ENCODE measurements at places on chromosomes 1 and 21.

DNA sequence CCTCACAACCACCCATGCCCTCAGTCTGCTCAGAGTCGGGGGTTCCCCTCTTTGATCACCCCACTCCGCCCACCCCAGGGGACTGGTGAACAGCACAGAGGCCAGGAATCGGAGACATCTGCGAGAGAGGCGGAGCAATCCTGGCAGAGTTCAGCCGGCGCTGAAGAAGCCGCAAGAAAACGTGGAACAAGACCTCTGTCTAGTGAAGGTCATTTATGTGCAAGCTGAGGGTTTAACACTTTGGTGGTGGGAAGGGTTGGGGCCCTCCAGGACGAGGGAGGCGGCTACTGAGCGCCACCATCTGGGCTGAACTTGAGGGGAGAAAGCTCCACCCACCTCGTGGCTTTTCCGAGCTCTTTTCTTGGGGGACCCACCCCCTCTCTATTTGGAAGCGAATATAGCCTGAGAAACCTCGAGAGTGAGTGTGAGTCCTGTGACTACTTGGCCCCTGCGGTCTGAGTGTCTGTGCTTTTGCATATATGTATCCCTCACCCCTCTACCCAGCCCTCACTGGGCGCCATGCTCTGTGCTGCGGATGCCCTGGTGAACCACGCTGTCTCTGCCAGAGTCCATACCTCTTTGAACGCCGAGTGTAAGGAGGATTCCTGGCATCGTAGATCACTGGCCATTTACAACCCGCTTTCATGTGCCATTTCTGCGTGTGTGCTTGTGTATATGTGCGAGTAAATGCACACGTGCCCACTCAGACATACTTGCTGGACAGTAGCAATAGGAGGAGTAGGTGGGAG, 1.2 kb upstream of the EPHA10 start:
- peak; percentile 42 for DNase-seq

- no peak for DNase-seq
Observed at GRCh38 chr1:200954434-200954833, 59.7 kb downstream of the INAVA start.

DNA sequence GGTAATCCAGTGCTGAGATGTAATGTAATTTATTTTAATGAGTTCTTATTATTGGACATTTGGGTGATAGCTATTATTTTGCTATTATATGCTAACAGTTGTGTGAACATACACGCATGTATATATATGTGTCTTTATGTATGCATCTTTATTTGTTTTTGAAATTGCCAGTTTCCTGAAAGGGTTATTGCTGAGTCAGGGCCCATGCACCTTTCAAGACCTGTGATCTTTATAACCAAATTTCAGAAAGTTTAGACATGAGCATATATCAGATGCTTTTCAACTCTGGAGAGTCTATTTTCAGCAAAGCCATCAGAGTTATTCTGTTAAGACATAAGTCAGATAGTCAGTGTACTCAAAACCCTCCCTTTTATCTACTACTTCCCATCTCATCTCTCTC, 265.6 kb upstream of the GREM2 start:
- DNase-seq, result no peak

- DNase-seq, result no peak
Observed at GRCh38 chr1:155648207-155649147, 38.5 kb downstream of the MSTO1 start.

DNA sequence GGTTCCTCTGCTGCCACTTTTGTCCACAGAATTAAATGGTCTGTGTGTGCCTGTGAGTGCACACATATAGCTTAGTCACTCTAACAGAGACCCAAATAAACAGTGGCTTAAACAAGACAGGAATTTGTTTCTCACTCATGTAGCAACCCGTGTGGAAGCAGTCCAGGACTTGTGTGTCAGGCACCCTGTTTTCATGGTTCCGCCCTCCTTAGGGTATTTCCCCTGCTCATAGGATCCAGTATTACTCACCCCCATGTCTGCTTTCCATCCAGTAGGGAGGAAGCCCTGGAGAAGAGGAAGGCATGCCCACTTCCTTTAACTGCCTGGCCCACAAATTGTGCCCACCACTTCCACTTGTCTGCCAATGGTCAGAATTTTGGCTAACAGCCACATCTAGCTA, 41.3 kb upstream of the TACSTD2 start:
- no peak for DNase-seq

GRCh38 chr1:184035719-184036516, 1.6 kb downstream of the COLGALT2 start:
- DNase-seq, result no peak

- DNase-seq, result no peak
Observed at GRCh38 chr1:16138772-16139221, 17.1 kb downstream of the EPHA2 start.

DNA sequence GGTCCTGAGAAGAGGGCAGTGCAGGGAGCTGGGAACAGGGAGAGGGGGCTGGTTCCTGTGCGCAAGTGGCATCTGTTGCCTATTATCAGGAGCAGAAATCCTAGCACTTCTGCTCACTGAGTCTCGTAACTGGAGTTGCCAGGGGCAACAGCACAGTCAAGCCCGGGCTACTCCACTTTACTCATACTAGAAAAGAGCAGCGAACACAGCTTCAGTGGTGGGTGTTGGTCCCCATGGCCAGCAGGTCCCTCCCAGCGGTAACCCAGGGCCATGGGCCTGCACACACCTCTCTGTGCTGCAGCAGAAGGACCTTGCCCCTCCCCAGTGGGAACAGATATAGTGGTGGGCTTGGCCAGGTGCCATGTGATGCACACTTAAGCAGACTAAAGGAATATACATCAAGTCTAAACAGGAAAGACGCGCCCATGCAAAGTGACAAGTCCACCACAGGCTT, 8.5 kb downstream of the PYCR2 start:
- DNase-seq, result no peak

GRCh38 chr1:40423264-40423642, 27.0 kb upstream of the ZFP69B start:
- DNase-seq, result no peak

- DNase-seq, result no peak
Observed at GRCh38 chr1:109886827-109887226, 23.8 kb upstream of the CSF1 start.

GRCh38 chr1:38243106-38243505, 196.5 kb upstream of the POU3F1 start:
- DNase-seq, result no peak

DNA sequence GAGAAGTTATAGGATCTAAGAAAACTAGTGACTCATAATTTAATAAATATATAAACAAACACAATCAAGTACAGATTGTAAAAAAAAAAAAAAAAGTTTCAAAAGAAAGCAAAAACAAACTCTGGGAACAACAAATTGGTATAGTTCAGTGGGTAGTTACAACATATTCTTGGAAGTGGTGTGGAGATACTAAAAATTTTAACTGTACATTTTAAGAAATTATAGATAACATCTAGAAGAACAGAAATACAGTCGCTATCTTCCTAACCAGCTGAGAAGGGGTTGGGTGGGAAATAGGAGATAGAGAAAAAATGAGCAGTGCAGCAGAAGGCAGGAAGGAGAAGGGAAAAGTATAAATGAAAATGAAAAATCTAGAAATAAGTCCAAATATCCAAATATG, 70.5 kb downstream of the LRRC8C start:
- no peak for DNase-seq

GRCh38 chr1:147341246-147341645, 98.8 kb downstream of the CHD1L start:
- no peak for DNase-seq

DNA sequence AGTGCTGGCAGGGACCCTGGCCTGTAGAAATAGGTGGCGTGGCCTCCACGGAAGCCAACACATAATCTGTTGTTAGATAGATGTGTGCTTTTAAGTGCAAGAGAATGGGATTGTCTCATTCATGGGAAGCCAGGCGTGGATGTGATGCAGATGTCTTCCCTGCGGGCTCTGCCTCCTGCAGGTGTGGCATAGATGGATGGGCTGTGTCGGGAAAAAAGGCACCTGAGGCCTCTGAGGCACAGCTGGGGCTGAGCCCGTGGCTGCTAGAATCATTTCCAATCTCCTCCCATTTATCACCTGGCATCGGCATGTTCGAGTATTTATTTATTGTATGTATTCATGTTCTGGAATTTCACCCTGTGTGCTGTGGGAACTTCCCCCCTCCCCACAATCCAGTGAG, 353.4 kb upstream of the AJAP1 start:
- DNase-seq, result no peak

DNA sequence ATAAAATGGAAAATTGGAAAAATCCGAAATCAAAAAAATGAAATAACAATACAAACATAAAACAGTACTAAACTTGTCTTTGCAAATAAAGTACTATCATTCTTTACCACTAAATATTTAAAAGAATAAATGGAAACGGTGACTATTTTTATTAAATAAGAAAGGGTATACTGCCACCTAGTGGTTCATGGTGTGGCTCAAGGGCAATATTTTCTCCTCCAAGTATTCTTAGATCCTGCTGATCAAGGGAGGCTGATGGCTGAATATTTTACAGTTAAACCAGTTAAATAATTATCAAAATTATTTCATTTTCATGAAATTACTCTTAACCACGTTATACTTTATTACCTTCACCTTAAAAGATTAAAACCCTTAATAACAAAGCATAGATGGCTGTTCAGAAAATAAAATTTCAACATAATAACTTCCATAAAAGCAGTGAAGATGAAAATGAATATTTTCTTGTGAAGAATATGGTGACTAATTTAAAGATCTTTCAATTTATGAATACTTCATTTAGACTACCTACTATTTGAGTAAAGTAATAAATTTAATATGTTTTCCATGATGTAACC, 1793.9 kb downstream of the NCAM2 start:
- DNase-seq, result peak; percentile 4

GRCh38 chr1:22245726-22246125, 102.8 kb upstream of the WNT4 start:
- no peak for DNase-seq

- DNase-seq, result no peak
Observed at GRCh38 chr1:27528818-27529703, 39.1 kb upstream of the WASF2 start.

DNA sequence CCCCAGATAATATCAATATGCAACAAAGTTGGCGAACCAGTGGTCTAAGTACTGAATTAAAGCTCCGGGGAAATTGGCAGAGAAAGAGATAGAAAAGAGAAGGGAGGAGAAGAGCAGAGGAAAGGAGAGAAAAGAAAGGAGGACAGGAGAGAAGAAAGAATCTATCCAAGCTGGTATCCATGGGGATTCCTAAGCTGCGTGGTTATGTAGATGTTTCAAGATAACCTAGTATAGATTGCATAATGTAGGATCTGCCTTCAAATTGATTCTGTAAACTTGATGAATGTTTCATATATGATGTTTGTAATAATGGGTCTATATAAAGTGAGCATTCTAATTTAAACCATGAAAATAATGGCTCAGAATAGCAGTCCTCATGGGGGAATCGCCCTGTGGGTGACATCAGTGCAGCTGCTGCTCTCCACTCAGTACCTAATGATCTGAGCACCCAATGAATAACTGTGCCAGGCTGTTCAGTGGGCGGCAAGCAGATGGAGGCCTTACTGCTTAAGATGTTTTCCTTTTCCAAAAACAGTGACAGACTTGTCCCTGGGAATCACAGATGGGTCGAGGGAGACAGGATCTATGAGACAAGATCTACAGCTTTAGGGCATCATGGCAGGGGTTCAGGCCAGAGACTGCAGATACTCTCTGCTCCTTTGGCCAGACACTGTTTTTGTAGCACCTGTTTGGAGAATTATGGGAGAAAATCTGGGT, 78.0 kb downstream of the LAMC2 start:
- no peak for DNase-seq

DNA sequence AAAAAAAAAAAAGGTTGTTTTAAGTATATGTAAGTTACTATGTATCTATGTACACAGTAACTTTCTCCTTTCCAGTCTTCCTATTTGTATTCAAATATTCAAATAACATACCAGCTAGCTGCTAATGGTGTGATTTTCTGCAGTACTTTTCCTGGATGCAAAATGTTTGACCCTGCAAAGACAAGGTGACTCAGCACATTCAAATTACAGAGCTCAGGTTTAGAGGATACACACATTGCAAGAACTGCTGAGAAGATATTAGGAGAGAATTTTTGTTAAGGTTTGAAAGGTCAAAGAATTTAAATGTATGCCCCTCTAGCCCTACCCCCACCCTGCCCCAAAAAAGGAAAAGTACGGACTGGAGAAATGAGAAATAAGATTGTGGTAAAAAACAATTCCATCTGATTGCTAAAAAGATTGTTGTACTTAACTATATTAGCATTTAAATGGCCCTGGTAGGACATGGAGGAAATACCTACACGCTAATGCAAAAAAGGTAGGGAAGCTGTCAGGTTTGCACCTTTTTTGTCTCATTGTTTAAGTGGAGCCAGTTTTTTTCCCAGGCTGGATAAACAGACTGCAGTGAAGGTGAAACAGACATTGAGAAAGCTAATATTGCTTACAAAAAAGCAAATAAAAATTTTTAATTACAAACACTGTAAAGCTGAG, 45.6 kb downstream of the ZNF281 start:
- no peak for DNase-seq

- DNase-seq, result no peak
Observed at GRCh38 chr1:177274687-177275211, 104.0 kb downstream of the BRINP2 start.

DNA sequence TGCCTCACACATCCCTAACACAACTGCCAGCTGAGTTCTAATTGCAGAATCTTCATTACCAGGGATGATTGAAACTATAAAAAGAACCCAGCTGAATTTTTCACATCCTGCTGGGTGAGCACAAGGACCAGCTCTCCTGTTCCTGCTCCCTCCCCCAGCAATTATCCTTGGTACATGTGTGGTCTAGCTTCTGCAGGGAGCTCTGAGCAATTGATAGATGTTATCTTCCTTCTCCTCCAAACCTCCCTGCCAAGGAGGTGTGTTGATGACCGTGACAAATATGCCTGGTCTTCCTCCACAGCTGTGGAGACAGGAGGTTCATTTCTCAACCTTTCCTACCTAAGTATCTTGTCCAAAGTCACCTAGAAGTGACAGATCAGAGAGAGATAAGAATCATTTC, 65.3 kb upstream of the MAN1A2 start:
- no peak for DNase-seq

- no peak for DNase-seq
Observed at GRCh38 chr1:235640580-235640979, 9.0 kb downstream of the GNG4 start.

- DNase-seq, result no peak
Observed at GRCh38 chr1:154659823-154660592, 52.0 kb upstream of the ADAR start.
